Left renal cortex interstitium (tissue), 4 donors: ENCODE measurements at places on chromosomes 6 and 20. TPM values are rescaled to one million over a fixed set of nuclear protein-coding genes. Genes with fewer than 3 reads are reported as not detected.

- DNase-seq = no peak
These were observed 4.2 kb upstream of the IRF4 start for GRCh38 chr6:387293-387741.

GRCh38 chr6:42899871-42900270, 16.0 kb upstream of the PTCRA start:
- DNase-seq = no peak

GRCh38 chr6:10610289-10610688, 84.1 kb downstream of the C6orf52 start:
- DNase-seq = no peak

- DNase-seq = no peak
These were observed 8.2 kb downstream of the ASXL1 start for GRCh38 chr20:32366380-32366779.

- no peak for DNase-seq
These were observed 31.8 kb upstream of the APCDD1L start for GRCh38 chr20:58546756-58547622.

GRCh38 chr6:134551245-134551960, 233.5 kb upstream of the SGK1 start:
- no peak for DNase-seq

- DNase-seq = no peak
These were observed 611 bp upstream of the RAB22A start for GRCh38 chr20:58308680-58309527.

DNA sequence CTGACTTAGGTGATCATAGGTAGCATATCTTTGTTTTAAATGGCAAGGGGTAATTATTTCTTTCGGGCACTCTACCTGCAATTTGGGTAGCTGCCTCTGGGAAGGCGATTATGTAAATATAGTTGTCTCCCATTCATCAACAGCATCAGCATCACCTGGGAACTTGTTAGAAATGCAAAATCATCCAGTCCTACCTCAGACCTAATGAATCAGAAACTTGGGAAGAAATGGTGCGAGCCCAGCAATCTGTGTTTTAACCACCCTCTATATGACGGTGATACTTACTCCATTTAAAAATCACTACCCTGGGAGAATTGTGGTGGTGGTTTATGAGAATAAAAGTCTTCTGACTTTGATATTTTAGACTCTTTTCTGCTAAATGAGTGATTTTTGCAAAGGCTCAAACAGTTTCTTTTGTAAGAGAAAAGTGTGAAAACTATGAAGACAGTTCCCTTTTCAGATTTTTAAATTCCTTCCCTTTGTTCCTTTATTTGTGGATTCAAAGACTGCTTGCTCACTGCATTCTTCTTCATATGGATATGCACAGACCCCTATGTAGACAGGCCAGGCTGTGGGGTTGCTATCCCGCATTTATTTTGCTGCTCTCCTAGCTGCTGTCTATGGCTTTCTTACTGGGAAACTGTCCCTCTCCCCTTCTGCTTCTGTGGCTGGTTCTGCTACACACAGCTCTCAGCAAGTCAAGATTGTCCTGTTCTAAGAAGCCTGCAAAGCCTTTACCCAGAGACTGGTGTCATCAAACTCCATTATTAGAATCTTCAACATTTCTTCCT, 365.3 kb downstream of the RNF144B start:
- DNase-seq = no peak

GRCh38 chr6:53257533-53257932, 91.2 kb downstream of the ELOVL5 start:
- DNase-seq = no peak

DNA sequence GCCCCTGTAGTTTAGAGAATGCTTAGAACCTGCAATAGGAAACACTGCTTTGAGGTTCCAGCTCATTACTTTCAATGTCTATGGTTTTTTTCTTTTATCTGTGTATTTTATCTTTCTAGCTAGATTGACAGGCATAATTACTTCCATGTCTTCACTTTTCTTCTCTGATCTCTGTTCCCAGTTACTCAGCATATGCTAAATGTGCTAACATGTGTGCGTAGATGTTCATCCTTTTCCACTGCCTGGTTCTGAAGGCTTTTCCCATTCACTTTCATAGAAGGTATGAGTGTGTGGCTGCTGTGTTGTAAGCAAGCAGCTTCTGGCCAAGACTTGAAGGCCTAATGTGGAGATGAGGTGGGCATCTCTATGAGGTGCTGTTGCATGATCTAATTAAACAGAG, 38.9 kb downstream of the FAXC start:
- DNase-seq = no peak

ZFP64 gene
- 21.9 TPM for polyA plus RNA-seq

TAAR5 gene
- polyA plus RNA-seq = not detected
